ENCODE measurements at places on chromosomes 6 and 20. TPM values are rescaled to one million over a fixed set of nuclear protein-coding genes. Genes with fewer than 3 reads are reported as not detected.

The SIRPD gene
- total RNA-seq = not detected

The DHX35 gene
- total RNA-seq = 20.1 TPM

The CEP85L gene
- 25.7 TPM for total RNA-seq

DNA sequence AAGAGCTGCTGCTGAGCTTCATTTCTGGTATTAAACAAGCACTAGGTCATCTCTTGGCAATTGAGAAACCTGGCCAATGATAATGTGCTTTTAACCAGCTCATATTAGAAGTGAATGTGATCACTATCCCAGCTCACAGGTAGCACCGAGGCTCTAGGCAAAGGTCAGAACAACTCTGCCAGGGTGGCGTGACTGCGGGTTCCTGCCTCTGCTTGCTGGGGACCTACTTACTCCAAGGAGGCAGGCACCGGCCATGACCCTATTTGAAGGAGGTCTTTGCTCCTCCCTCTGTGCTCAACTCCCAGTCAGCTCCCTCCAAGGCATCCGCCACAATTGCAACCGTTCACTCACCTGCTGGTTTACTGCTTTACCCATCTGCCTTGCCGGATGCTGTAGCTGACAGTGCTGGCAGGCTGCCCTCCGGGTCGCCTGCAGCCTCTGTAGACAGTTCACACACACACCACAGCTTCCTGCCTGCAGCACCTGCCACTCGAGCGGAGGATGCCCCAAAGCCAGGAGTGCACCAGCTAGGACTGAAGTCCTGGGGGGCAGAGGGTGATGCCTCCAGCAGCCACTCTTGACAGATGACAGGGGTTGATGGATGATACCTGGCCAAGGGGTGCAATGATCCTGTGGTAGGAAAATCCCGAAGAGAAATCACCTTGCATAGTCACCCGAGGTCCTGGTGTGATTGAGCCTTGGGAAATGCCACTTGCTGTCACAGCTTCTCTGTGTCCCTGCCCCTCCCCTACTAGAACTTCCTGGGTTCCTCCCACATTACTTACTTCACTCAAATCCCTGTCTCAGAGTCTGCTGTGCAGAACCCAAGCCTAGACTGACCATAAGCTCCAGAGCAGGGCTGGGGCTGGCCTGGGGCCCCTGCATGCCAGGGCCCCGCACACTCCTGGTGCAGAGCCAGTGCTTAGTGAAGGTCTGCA is 8.8 kb upstream of the VSX1 start:
- peak; percentile 38 for DNase-seq
- H3K27ac ChIP-seq = no peak overlapping the region
- no peak overlapping the region for H3K4me3 ChIP-seq

DNA sequence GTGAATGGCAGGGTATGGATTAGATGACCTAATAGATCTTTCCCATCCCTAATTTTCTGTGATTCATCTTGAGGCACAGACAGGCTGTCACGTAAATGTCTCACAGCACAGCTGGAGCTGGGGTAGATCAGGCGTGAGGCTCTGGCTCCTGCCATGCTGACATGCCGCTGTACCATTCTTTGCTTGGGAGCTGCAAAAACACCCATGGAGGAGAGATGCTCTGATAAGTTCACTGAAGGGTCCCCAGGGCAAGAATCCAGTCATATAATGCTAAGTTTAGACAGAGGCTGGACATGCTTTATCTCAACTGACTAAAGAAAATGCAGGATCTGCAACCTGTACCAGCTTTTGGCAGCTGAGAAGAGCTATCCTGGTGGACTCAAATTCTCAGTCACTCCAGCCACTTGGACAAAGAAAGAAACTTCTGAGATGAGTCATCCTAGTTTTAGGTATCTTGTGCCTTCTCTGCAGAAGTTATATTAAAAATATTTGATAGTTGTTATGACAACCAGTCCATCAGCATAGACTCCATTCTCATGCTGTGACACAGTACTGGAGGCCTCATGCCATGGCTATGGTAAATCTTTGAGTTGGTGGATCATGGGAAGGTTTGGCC is 185.1 kb upstream of the RAB32 start:
- H3K36me3 ChIP-seq = no peaks in the 10 kb centered on the region
- no peak overlapping the region for H3K4me3 ChIP-seq
- H3K4me1 ChIP-seq = peaks cover 3% of the 10 kb centered on the region

- no peak for DNase-seq
- H3K36me3 ChIP-seq = no peaks in the 10 kb centered on the region
- H3K4me3 ChIP-seq = no peak overlapping the region
- H3K4me1 ChIP-seq = no peaks in the 10 kb centered on the region
Observed at GRCh38 chr6:136134751-136135150, 115.4 kb downstream of the MTFR2 start.

DNA sequence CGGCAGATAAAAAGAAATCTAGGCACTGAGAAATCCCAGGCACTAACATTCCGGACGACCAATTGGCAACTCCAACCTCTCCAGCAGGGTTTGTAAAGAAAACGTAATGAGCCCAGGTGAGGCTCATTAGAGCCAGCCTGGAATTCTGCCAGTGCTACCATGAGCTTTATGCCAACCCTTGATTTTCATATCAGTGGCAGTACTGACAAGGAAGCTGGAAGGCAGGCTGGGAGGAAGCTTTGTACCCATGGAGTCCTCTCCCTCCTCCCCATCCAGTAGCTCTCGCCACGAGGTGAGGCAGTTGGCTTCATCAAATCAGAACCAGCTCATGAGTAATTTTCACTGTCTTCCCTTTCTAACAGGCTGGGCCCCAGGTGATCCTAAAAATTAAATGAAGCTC is 250.2 kb downstream of the ZNF217 start:
- H3K4me3 ChIP-seq = no peak overlapping the region
- no peak for DNase-seq
- no peaks in the 10 kb centered on the region for H3K4me1 ChIP-seq

GRCh38 chr6:40436685-40437604 is 150.2 kb downstream of the LRFN2 start:
- no peak overlapping the region for H3K27ac ChIP-seq
- no peak overlapping the region for H3K4me3 ChIP-seq
- H3K36me3 ChIP-seq = no peaks in the 10 kb centered on the region
- no peaks in the 10 kb centered on the region for H3K27me3 ChIP-seq
- no peak for DNase-seq
- H3K4me1 ChIP-seq = no peaks in the 10 kb centered on the region
